ENCODE measurements at places on chromosomes 4 and X.
A peak's percentile ranks its signal among the peaks of the same experiment; 100 is the strongest.

GRCh38 chrX:104112326-104112951, at the start of gene ZCCHC18:
ZCCHC18 (plus strand) TSS chrX:104112523; CDS start chrX:104114112, 1,589 bp downstream.
- DNase-seq: peak; percentile 53

DNA sequence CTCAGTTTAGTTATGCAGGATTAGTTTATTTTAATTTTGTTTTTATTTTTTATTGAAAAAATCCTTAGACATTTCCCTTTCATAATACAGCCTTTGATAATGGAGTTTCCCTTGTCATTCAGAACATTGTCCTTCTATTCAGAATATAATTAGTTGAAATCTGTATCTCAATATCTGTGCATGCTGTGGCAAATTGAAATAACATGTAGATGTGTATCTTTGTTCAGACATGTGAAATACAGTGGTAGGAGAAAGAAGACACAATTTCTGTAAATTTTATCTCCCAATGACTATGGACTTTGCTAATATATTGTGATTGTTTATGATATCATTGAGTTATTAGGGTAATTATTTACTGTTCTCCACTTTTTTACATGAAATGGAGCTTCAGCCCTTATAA, 353.9 kb downstream of the GRID2 start:
- no peak for DNase-seq

GRCh38 chr4:151850791-151851213, 90.0 kb upstream of the GATB start:
- no peak for DNase-seq

DNA sequence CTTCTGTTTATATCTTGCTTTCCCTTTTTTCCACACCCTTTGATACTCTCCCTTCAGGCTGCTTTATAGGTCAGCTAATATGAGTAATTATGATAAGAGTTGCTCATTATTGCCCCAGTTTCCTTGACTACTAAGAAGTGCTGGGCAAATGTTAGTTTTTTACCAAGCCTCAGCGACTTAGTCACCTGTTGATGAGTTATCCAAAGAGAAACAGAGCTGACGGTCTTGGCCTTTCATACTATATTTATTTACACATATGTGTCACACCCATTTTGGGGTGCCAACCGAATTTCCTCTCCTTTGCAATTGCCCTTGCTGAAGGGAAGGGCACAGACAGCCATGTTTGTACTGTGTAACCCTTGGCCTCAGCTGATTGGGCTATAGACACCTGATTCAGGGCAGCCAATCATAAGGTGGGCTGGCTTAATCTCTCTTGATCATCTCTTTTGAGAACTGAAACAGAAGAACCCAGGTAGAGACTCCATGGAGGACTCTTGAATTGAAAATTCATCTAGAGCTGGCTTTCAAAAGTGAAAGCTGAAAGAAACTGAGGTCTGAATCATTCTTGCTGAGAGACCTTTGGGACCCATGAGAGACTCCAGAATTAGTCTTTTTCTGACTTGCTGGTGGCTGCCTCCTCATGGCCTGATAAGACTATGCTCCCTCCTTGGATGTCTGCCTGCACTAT, 111.7 kb upstream of the RPS6KA3 start:
- peak; percentile 60 for DNase-seq

DNA sequence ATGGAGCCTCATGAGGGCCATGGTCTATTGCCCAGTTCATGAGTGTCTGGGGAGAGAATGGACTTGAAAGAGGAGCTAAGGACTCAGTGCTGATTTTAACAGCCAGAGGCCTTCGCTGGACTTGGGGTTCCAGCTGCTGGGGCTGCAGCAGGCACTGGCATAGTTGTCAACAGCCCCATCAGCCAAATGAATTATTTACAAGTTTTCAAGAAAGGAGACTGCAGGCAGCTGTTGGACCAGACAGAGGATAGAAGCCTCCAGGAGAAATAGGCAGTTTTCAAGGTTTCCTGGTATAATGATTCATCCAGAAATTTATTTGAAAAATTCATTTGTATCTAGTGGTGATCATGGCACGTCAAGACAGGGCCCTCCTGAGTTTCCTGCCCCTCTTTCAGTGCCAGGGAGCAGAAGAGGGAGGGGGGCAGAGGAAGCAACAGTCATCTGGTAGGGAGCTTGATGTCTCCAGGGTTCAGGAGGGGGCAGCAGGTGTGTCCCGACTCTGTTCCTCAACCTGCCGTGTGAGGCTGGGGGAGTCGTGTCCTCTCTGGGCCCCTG, 63.1 kb upstream of the GPR78 start:
- DNase-seq: no peak

- no peak for DNase-seq
Measured at GRCh38 chr4:131509521-131509920, 1639.6 kb upstream of the PCDH10 start.

All from activated T-cell treated with anti-CD3 and anti-CD28 coated beads, Interleukin-2, amount 50 U/mL, for 48 hours (primary cell).